ENCODE measurements at places on chromosomes 16 and 17.

DNA sequence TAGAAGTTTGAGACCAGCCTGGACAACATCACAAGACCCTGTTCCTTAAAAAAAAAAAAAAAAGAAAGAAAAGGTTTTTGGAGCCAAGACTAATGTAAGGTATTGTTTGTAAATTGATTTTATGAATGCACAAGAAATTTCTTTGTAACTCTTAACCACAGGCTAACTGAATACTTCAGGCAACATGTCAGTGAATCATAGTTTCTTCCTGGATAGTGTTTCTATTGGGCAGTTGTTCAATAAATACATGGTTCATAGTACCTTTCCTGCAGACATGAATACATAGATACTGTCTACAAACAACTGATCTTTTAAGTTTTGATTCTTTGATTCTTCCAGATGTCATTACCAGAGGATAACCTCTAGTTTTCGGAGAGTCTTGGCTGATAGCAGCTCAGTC is 11.6 kb downstream of the DDX42 start:
- no peak for DNase-seq

GRCh38 chr16:57807968-57808528 is 5.8 kb upstream of the KIFC3 start:
- DNase-seq: peak; percentile 33

- DNase-seq: no peak
Observed at GRCh38 chr17:45224671-45225050, 3.0 kb downstream of the FMNL1 start.

DNA sequence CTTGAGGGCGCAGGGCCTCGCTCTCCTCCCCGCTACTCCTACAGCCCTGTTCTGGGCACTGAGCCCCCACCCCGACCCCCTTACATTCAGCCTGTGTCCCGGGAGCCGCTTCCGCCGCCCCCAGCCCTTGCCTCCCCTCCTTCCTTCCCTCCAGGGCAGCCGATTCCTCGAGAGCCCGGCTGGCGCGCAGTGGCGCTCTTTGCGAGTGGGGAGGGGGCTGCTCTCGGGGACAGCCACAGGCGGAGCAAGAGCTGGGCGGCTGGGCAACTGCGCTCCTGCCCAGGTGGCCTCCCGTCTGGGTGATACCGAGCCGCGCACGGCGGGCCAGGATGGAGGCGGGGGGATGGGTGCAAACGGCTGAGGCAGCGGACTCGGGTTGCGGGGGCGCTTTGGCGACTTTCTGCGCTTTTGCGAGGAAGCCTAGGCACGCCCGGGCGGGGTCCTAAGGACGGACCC is 1.2 kb downstream of the MMP15 start:
- no peak for DNase-seq

- no peak for DNase-seq
Observed at GRCh38 chr16:47726031-47726675, 265.0 kb downstream of the PHKB start.

GRCh38 chr17:76166168-76166567 is 25.1 kb upstream of the FOXJ1 start:
- no peak for DNase-seq

- peak; percentile 40 for DNase-seq
Observed at GRCh38 chr16:15650698-15651171, 690 bp downstream of the NDE1 start.

DNA sequence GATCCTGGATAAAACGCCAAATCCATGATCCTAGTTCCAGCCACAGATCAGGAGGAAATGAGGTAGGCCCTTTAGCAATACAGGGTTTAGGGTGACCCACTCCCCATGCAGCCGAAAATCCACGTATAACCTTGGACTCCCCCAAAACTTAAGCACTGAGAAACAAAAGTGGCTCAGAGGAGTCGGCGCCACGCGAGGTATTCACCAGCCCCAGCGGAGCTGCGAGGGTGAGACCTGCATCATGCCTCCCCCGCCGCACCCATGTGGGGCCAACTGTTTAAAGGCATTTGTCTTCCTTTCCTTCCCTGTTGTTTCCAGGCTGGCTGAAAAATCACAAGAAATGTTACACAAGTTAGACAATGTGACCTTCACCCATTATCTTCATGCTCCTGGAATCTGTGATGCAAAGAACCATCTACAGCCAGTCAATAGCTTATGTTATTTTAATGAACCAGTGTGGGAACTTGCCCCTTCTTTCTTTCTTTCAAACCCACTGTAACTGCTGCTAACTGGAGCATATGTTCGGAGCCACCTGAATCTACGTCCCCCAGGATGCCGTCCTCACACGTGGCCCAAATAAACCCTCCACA is 98.2 kb upstream of the METRNL start:
- no peak for DNase-seq
